T follicular helper cell (primary cell): ENCODE measurements at places on chromosomes 16 and 17.
A peak's percentile ranks its signal among the peaks of the same experiment; 100 is the strongest.

DNA sequence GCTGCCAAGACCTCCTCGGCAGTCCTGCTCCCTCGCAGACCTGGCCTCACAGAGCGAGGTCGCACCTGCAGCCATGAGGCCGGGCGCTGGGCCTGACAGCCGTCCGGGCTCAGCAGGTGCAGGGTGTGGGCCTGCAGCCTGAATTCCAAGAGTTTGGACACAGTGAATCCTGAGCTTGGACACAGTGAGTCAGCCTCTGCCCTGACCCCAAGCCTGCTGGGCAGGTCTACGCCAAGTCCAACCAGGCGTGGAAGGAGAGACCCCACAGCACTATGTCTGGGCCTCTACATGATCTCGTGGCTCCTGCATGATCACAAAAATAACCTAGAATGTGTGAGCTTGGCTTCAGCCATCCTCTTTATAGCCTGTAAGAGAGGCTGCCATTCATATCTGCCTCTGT, 121.0 kb downstream of the C16orf95 start:
- no peak for DNase-seq

GRCh38 chr16:7027401-7027800, 305.2 kb upstream of the RBFOX1 start:
- DNase-seq: no peak

DNA sequence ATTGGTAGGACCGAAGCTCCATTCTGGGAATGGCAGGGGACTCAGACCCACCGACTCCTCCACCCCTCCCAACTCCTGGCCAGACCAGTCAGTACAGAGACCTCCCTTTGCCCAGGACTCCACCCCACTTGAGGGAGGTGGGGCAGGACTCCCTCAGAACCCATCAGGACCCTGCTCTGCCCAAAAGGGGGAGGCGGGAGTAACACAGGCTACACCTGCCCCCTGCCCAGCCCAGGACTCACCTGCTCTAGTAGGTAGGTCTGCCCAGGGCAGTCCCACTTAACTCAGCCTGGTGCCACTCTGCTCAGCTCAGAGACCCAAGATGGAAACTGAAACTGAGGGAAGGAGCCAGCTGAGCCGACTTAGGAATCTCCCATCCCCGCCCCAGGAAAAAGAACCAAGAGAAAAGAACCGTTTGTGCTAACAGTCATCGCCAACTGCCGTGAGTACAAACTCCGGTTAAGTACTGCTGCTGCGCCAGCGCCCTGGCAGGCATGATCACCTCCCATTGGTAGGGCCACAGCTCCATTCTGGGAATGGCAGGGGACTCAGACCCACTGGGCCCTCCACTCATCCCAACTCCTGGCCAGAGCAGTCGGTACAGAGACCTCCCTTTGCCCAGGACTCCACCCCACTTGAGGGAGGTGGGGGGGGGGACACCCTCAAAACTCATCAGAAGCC, 503 bp downstream of the DHX58 start:
- DNase-seq: no peak

DNA sequence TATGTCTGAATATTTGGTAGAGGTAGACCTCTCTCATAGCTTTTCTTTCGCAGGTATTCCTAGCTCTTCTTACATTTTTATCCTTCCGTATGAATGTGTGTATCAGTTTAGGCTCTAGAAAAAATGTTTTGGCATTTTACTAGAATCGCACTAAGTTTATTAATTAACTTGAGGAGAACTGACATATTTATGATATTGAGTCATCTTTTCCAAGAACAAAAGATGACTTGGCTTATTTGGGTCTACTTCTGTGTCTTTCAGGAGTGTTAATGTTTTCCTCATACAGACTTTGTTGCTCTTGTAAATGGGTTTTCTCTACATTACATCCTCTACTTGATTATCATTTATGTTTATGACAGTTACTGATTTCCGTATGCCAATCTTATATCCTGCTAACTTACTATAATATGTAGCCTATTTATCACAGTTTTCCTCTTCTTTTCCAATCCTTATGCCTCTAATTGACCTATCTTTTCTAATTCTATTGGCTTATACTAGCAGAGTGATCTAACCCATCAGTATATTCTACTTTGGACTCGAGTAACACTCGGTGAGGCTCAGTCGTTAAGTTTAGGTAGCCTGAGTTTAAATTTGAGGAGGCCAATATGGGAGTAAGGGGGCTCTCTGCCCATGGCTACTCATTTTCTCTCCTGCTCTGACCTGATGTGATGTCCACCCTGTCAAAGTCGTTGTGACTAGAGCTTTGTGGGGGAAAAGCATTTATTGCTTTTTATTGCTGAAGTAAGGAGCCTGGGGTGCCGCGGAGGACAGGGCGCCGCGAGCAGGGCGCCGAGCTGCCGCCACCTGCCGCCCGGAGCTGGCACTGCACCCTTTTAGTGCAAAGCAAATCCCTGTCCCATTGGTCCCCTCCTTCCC, 20.0 kb downstream of the ST6GALNAC1 start:
- peak; percentile 63 for DNase-seq

DNA sequence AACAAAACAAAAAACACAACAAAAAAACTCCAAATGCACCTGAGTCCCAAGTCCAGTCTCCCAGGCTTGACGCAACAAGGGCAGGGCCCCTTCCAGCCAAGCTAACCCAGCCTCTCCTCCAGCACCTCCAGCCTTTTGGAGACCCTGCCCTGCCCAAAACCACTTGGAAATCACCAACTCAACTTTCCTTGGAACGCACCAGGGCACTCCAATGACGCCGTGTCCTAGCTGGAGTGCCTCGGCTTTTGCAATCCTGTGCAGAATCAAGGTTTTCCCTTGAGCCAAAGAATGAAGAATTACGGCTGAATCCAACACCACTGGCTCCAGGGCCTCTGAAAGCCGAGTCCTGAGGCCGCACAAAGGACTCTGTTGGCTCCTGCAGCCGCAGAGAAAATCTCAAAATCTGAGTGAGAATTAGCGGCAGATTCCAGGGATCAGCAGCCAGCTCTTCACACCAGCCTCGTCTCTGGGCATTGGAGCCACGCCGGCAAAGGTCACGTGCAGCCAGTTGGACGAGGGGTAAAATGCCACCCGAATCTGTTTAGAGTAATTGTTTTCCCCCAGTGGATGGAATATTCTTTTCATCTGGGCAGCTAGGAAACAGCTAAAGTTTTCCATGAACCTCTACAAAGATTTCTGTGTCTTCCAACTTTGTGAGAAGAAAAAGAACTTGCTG, 9.7 kb upstream of the BAIAP2 start:
- DNase-seq: no peak

DNA sequence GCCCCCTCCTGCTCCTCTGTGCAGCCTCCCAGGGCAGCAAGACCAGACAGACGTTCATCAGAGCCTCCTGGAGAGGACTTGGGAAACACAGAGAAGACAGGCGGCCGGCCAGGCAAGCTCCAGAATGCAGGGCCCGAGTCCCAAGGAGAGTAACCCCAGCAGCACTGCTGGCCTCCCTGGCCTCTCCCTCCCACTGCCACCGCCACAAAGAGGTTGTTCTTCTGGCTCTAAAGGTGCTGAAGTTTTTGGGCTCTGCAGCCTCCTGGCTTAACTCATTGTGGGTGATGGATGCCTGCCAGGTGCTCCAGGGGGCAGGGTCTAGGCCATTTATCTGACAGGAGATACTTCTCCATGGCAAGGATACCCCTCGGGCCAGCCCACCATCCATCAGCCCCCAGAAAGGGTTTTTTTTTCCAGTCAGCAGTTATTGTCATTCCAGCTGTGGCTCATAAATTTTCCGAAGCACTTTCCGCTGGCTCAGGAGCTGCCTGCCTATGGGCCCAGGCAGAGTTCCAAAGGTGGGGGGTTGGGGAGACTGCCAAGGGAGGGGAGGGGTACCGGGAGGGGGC, 32.0 kb upstream of the MRPS23 start:
- no peak for DNase-seq

DNA sequence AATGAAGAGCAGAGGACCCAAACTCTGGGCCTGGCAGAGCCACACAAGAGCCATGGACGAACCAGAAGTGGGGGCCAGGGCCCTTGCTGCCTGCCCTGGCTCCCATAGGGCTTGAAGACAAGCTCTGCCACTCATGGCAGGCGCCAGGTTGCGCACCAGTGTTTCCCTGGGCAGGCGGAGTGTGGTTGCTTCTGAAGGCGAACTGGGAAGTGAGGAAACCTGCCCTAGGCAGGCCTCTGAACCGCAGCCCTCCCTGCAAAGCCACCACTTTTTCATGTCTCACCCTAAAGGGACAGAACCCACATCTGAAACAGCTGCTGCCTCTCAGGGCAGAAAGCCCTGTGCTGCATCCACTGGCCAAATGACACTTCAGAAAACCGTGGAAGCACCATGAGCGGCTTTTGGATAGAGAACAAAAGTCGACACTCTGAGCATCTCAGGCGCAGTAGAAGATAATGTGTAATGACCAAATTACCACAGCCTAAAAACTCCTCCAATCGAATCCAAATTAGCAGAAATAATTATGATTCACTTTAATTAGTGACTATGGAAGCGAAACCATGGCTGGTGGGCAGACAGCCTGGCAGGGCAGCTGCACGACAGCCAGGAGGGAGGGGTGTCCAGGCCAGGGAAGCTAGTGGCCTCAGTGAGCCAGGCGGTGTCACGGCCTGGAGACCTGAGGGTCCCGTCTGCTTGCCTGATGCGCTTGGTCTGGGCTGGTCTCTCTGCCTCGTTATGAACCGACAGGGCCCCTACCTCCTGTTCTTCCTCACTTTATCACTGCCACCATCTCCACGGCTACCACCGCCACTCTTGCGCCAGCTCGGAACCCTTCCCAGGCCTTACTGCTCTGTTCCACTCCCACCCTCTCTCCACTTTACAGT, 59.1 kb downstream of the PRMT7 start:
- DNase-seq: no peak

DNA sequence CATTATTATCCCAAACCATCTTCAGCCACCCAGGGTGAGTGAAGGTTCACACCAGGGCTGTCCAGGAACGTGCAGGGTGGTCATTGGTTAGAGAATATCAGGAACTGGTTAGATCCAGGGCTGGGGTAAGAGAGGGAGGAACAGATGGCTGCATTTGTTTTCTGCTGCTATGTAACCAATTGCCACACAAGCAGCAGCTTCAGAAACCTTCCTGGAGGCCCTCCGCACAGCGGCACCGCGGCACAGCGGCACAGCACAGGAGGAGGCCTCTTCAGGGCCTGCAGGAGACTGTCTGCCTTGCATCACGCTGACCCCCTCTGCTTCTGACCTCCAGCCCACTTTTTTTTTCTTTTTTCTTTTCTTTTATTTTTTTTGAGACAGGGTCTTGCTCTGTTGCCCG, 86.1 kb downstream of the KCNJ12 start:
- no peak for DNase-seq

DNA sequence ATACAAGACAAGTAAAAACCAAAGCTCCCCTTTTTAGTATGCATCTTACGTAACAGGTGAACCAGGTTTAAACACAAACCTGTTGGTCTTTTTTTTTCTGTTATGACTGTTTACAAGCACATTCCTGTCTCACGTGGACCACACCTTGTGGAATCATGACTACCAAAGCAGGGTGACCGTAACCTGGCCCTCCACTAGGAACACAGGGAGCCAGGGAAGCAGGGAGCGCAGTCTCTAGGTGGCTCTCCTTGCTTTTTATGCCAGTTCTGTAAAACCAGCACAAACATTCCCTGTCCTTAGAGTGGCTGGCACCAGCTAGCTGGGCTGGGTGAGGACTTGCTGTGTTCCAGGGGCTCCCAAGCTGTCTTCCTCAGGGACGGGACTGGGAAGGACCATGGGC, 44.1 kb downstream of the DDX19A start:
- DNase-seq: no peak

- DNase-seq: no peak
Observed at GRCh38 chr17:48254896-48255295, 147.3 kb downstream of the SNX11 start.
